Osteocyte (in vitro differentiated cells): ENCODE measurements at places on chromosomes 7 and 10.

- DNase-seq: no peak
Observed at GRCh38 chr10:89889606-89890005, 188.2 kb downstream of the KIF20B start.

- DNase-seq: no peak
Observed at GRCh38 chr7:103119791-103120291, 29.1 kb downstream of the NAPEPLD start.

DNA sequence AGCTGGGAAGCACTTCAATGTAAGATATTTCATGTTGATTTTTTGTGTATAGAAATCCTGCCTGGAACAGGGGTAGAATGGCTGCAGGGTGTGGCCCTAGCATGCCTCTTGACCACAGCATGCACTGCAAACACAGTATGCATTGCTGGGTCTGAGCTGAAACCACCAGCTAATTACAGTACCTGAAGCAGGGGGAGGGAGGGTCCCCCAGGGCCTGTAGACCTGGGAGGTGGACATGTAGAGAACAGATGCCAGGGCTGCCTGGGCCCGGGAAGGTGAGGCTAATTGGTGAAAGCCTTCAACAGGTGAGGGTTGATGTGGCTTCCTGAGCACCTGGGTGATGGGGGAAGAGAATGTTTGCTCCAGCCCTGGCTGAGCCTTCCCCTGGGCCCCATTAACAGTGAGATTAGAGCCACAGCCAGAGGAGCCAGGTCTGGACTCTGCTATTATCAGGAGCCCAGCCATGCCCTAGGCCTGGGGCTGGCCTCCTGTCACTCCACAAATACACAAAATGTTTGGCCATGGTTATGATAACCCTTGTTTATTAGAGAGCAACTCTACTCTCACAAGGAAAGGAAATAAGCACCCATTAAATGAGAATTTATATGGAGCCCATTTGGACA lies 83.3 kb downstream of the PLXNA4 start:
- DNase-seq: no peak

GRCh38 chr7:27171325-27171636 lies 2.8 kb downstream of the HOXA10 start:
- DNase-seq: no peak

- DNase-seq: no peak
Observed at GRCh38 chr7:151291206-151291605, 42.7 kb upstream of the SMARCD3 start.

DNA sequence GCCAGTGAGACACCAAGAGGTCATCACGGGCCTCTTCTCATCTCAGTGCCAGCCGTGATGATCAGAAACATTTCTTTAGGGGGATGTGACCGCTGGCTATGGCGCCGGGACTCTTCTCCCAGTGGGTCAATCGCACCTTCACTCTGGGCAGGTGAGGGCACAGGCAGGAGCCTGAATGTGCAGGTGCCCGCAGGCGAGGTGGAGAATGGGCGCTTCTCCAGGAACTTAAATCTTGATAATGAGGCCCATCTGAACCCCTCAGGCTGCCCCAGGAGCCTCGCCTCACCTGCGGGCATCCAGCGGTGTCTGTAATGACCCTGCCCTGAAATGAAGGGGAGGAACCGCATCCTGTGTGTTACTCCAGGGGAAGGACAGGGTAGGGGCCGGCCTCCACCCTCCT lies 204.7 kb downstream of the ADARB2 start:
- no peak for DNase-seq

DNA sequence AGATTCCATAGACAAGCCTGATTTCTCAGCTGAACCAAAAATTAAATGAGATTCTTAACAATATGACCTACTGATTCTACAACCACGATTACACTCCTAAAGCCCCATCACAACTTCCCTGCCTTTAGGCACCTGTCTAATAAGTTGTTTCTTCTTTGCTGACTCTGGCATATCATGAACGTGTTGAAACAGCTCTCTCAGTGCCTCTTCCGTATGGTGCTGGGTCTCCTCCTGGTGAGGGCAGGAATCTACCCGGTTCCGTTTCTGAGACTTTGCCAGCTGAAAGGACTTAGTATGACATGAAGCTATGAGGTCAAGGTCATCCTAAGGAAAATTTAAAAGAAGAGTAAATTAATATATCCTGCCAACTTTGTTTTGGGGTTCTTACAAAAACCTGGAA lies 48.6 kb downstream of the ARHGAP19 start:
- no peak for DNase-seq

DNA sequence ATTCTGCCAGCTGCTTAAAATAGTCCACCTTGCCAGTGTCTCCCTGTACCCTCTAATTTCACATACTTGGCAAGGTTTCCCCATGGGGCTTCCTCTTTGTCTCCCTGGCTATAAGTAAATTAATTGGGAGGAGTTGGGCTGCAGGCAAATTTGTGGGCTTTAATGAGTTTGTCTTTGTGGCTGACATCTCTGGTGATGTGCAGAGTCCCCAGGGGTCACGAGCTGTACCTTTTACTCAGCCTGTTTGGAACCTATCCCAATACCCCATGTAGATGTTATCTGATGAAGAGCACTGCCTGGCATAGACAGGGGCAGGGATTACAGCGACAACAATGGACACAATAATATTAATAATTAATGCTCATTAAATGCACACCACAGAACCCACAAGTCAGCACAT lies 132.5 kb downstream of the SLIT1 start:
- no peak for DNase-seq

- DNase-seq: no peak
Observed at GRCh38 chr7:18555120-18555519, 59.6 kb downstream of the HDAC9 start.

DNA sequence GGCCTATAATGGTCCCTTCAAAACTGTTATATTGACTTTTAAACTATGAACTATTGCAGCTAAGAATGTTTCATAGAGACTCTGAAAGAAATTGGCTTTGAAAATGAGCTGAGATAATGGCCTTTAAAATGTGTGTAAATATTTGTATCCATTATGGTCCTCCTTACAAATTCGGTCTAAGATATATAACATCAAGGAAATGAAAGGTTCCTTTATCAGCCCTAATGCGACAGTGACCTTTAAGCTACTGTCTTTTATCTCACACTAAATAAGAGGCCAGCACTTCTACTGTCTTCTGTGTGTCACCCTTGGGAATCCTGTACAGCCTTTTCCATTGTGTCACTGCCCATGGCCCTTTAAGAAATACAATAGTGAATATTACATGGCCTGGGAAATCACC lies 19.5 kb downstream of the COL28A1 start:
- DNase-seq: no peak

DNA sequence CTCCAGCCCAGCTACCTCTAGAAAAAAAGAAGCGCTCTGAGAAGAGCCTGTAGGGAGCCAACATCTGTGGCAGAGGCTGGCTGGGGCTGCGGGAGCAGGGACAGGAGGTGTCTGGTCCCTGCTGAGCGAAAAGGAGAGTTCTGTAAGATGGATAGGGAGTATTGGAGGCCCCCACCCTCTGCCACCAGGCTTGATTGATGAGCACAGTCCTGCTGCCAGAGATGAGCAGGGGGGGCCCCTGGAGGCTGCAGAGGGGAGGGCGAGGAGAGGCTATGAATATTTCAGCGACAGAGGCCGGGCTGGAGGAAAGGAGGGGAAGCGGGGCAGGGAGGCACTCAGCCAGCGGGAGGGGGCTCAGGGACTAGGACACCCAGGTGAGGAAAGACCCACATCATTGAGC lies 44.5 kb upstream of the HSPB1 start:
- DNase-seq: no peak

- DNase-seq: no peak
Observed at GRCh38 chr10:132990684-132991545, 48.5 kb upstream of the CFAP46 start.

DNA sequence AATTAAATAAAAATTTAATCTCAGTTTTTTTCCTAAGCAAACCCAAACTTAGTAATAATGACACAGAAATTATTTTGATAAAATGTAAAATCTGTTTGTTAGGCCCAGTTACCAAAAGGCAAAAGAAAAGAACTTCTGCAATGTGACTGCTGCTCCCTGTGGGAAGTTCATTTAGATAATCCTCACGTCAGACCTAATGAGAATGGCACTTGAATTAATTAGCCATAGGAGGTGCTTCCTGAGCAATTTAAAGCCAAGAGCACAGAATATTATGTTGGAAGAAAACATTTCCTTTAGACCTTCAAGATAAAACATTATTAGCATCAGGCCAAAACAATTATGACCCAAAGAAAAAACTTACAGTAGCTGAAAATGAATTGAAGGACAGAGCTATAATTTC lies 19.4 kb downstream of the SPAM1 start:
- DNase-seq: no peak

DNA sequence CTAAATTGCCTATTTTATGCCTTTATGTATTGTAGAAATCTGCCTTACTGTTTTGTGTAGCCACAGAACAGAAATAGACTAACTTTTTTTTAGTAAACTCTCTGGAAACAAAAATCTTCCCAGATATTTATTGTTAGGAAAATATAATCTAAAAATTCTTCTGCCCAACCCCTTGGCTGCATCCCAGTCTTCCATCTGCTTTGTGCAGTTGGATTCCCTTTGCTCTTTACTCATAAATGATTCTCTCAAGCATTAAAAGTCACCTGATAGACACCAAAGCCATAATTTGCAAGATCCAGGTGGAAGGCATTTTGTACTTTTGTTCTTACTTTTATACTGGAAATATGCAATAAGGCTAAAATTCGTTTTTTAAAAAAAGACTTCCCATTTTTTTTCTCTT lies 6.1 kb upstream of the CAV2 start:
- DNase-seq: no peak

GRCh38 chr10:113132591-113133121 lies 182.6 kb downstream of the TCF7L2 start:
- peak; percentile 82 for DNase-seq

DNA sequence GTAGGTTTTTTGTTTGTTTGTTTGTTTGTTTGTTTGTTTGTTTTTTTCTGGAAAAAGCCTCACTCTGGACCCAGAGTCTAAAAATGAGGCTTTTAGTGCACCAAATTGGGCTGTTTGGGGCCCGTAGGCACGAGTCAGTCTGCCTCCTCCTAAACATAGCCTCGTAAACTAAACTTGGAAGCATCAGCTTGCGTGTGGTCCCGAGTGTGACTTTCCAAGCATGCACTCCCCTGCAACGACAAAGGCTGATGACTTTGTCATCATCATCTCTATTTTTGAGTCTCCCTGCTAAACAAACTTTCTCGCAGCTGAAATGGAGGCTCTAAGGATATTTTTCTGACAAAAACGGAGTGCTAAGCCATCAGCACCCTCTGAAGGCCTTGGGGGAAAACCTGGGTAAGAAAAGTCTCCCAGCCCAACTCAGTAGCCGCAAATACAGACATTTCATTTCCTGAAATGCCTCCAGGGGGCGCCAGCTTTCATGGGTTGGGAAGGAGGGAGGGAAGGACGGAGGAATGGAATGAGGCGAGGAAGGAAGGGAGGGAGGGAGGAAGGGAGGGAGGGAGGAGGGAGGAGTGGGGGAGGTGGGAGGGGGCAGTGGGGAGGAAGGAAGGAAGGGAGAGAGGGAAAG lies 245.9 kb downstream of the KCNMA1 start:
- DNase-seq: peak; percentile 94

DNA sequence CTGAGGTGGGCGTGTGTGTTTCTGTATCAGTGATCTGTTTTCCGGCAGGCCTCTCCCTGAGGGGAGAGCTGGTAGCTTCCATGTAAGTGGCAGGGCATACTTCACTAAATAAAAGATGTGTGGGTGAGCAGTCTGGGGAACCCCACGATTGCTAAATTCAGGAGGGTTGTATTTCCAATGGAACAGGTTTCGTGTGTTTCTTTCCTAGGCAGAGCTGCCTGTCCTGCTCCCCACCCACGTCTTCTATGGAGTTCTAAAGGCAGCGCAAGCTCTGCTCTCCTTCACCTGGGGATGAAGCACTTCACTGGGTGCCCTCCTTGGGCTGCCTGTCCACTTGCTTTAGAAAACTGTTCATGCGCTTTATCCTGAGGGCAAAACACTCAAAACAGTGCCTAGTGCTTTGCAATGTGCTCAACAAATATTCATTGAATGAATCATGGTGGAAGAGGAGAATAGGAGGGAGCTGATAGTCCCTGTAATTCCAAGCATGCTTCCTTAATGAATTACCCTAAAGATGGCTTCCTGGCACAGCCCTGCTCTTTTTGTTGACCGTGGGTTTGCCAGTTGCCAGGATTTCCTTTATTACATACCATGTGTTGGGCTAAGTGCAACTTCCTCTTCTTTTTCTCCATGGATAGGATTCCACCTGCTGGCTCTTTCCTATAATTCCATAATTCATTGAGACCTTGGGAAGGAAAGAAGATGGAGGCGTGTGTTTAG lies 50.6 kb upstream of the SRPK2 start:
- DNase-seq: no peak

GRCh38 chr10:132685101-132685891 lies 100.7 kb downstream of the NKX6-2 start:
- DNase-seq: peak; percentile 81

GRCh38 chr10:43570971-43571370 lies 3.4 kb downstream of the ZNF239 start:
- DNase-seq: no peak

DNA sequence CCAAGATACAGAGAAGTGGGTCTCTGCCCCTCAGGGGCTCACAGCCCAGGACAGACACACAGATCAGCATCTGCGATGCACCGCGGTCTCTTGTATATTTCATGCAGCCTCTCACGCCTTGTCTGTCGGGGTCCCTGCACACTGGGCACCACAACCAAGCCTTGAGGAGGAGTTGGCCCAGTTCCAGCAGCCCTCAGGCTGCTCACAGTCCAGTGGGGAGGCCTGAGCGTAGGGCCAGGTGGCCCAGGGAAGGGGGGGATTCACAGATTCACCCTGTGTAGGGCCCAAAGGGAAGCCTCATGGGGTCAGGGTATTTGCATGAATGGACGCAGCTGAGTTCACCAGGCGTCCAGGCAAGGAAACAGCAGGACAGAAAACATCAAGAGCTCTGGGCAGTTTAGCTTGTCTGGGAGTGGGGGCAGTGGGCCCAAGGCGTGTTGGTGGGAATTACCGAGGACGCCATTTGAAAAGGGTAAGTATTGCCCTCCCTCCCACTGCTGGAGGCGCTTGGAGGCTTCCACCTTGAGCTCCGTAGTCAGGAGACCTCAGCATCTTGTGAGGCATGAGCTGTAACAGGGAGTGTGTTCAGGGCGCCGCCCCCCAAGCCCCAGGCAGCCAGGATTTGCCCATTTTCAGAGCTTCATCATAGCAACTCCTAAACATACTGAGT lies 129.1 kb upstream of the CHST15 start:
- no peak for DNase-seq

DNA sequence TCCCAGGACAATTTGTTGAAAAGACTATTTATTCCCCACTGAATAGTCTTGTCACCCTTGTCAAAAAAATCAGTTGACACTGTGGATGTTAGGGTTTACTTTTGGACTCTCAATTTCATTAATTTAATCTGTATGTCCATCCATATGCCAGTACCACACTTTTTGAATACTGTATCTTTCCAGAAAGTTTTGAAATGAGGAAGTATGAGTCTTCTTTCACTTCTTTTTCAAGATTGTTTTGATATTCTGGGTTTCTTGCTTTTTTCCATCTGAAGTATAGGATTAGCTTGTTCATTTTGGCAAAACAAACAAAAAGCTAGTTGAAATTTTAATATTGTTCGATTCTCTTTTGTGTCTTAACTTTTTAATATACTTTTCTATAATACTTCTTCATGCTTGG lies 21.7 kb downstream of the KLHDC10 start:
- DNase-seq: no peak
